ENCODE measurements at places on chromosomes 2 and 18.

DNA sequence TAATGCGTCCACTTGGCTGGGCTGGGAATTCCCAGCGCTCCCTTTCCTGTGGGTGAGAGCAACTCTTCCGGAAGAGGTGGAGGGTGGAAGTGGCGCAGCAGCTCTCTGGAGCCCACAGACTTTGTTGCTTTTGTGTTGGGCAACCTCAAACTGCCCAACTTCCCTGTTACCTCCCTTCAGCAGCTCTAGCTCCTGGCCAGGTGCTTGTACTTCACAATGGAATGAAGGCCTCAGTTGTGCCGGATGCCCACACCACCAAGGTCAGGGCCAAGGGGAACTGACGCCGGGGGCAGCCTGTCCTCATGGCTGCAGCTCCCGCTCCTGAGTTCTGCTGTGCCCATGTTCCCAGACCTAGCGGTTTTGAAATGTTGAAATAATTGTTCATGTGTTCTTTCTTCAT is 322.9 kb downstream of the GALR1 start:
- DNase-seq = no peak

DNA sequence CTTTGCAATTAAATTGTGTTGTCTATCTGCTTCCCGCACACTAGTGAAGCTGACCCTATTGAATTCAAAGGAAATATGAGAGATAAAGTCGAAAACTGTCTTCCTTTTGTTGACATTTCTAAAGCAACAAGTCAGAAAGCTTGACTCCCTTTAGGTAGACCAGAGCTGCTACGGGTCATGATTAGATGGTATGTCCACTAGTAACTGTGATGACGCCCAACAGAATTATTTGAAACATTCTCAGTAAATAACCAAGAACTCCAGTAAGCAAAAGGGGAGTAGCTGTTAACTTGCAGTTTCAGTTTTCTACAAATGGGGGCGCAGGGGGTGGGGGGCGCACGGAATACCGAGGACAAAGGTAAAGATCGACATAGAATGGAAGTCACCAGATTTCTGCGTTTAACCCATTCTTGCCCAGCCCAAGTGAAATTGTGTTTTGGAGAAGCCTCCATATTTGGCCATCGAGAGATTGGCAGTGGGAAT is 56.4 kb downstream of the CRIM1 start:
- no peak for DNase-seq

DNA sequence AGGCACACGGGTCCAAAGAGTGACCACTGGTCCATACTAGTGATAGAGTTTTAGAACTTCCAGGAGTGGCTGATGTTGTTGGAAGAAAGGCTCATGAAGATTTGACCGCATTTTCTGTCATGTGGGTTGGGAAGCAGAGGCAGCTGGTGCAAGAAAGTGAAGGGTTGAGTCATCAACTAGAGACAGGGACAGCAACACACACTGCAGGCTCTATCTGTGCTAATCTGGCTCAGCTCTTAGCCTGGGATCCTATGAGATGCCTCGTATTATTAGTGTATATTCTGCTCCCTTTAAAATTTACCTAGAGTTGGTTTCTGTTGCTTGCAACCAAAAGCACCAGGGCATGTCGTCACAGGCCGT is 2.5 kb upstream of the SH3RF3 start:
- no peak for DNase-seq

GRCh38 chr2:165162466-165162865 is 41.4 kb downstream of the SCN3A start:
- no peak for DNase-seq

GRCh38 chr2:8133913-8134472 is 547.9 kb upstream of the ID2 start:
- DNase-seq = no peak

Data from nucleus accumbens (tissue), 56 donors.